ENCODE measurements at places on chromosomes 13 and 19.
A peak's percentile ranks its signal among the peaks of the same experiment; 100 is the strongest.

- peak; percentile 95 for DNase-seq
Measured at GRCh38 chr19:18428787-18429674, 8.9 kb downstream of the ISYNA1 start.

GRCh38 chr13:39910041-39910440 is 254.6 kb downstream of the COG6 start:
- DNase-seq = no peak

DNA sequence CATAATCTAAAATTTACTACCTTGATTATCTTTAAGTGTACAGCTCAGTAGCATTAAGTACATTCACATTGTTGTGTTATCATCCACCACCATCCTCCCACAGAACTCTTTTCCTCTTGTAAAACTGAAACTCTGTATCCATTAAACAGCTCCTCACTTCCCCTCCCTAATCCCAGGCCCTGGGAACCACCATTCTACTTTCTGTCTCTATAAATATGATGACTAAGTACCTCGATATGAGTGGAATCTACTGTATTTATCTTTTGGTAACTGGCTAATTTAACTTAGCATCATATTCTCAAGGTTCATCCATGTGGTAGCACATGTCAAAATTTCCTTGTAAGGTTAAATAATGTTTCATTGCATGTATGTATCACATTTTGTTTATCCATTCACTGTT is 49.0 kb upstream of the POMP start:
- DNase-seq = no peak

GRCh38 chr13:41203810-41204209 is 9.4 kb upstream of the KBTBD7 start:
- DNase-seq = no peak

GRCh38 chr13:48631441-48631840 is 22.3 kb upstream of the CYSLTR2 start:
- DNase-seq = no peak

GRCh38 chr19:34172661-34173192 is 423 bp downstream of the LSM14A start:
- DNase-seq = peak; percentile 70

DNA sequence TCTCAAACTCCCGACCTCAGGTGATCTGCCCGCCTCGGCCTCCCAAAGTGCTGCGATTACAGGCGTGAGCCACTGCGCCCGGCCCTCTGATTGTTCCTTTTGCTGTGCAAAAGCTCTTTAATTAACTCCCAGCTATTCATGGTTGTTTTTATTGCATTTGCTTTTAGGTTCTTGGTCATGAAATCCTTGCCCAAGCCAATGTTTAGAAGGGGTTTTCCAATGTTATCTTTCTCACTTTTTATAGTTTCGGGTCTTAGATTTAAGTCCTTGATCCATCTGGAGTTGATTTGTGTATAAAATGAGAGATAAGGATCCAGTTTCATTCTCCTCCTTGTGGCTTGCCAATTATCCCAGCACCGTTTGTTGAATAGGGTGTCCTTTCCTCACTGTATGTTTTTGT is 19.2 kb upstream of the GRTP1 start:
- DNase-seq = no peak

GRCh38 chr13:78102121-78102677 is 183.6 kb upstream of the EDNRB start:
- no peak for DNase-seq

GRCh38 chr13:109983447-109983846 is 197.1 kb upstream of the IRS2 start:
- no peak for DNase-seq

DNA sequence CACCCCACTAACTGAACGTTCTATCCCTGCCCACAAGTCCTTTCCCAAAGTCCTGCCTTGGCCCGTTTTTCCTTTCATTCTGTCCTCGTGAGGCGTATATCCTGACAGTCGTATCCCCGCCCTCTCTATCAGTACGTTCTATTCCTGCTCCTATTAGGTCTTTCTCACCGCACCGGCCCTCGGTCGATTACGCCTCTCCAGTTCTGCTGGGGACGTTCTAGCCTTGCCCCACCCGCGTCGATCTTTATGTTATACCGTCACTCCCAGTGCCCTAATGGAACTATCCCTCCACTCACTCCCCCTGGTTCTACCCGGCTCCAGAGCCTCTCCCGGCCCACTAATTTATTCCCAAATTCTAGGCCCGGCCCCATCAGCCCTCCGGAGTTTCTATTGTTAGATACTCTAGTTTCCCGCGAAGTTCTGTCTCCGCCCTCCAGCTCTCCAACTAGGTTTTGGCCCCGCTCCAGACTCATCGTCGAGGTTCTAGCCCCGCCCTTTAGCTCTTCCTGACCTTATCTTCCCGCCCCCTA is 2.0 kb downstream of the PLAUR start:
- no peak for DNase-seq

GRCh38 chr19:33510462-33511194 is 11.0 kb downstream of the PEPD start:
- no peak for DNase-seq

GRCh38 chr19:18282021-18282787 is 782 bp upstream of the JUND start:
- peak; percentile 62 for DNase-seq

DNA sequence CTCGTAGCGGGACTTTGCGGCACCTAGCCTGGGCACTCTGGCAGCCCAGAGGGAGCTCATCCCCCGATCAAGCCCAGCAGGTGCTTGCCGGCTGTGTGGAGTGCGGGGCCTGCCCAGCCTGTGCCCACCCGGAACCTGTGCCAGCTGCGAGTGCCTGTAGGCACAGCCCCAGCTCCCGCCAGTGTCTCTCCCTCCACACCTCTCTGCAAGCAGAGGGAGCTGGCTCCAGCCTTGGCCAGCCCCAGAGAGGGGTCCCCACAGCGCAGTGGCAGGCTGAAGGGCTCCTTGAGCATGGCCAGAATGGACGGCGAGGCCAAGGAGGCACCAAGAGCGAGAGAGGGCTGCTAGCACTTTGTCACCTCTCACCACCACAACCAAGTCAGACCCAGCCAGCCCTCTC is 55.5 kb upstream of the C1QTNF9B start:
- no peak for DNase-seq

DNA sequence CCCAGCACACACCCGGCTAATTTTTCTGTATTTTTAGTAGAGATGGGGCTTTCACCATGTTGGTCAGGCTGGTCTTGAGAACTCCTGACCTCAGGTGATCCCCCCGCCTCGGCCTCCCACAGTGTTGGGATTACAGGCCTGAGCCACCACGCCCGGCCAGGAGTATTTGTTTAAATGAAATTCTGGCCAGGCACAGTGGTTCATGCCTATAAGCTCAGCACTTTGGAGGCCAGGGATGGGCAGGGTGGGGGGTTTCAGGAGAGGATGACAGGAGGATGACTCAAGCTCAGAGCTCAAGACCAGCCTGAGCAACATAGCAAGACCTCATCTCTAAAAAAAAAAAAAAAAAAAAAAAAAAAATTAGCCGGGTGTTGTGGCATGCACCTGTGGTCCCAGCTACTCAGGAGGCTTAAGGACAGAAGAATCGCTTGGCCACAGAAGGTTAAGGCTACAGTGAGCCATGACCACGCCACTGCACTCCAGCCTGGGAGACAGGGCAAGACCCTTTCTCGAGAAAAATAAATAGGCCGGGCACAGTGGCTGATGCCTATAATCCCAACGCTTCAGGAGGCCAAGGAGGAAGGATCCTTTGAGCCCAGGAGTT is 8.2 kb upstream of the DHDH start:
- DNase-seq = no peak

GRCh38 chr13:41273831-41274441 is 10.6 kb upstream of the MTRF1 start:
- DNase-seq = no peak

GRCh38 chr13:24906268-24906667 is 142.3 kb downstream of the RNF17 start:
- DNase-seq = no peak

GRCh38 chr19:35404879-35405622 is 34.2 kb downstream of the GPR42 start:
- no peak for DNase-seq

DNA sequence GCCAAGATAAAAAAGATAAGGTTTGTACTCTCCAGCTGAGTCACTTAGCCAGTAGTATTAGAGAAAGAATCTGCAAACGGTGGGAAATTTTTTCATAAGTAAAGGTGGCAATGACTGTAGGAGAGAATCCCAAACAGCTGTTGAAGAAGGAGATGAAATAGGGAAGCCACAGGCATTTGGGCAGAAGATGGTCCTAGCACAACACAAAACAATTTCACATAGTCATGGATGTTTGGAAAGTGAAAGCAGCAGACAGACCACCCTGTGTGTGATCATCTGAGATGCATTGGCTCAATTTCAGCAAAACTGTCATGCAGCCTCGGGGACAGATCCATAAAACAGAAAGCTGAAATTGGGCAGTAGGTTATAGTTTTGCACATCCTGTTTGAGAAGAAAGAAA is 2832.4 kb downstream of the PCDH9 start:
- DNase-seq = no peak
